ENCODE measurements at places on chromosomes 12 and 14.

- DNase-seq: no peak
Observed at GRCh38 chr12:124664395-124665111, 97.1 kb upstream of the NCOR2 start.

DNA sequence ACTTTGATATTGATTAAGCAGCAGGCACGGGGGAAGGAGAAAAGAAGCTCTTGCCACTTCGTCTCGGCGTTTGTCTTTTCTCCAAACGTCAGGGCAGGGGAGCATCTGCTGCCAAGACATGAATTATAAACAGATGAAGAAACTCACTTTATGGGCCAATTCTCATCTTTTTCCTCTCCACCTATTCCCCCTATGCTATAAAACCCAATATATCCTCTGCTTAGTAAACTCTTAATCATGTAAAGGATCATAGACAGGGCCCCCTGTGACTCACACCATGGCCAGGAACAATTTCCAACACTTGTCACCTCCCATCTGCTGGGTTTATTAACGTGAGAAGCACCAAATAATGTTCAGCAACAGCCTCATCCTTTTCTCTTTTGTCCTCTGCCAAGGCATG is 1092.1 kb upstream of the TMEM132C start:
- DNase-seq: no peak

DNA sequence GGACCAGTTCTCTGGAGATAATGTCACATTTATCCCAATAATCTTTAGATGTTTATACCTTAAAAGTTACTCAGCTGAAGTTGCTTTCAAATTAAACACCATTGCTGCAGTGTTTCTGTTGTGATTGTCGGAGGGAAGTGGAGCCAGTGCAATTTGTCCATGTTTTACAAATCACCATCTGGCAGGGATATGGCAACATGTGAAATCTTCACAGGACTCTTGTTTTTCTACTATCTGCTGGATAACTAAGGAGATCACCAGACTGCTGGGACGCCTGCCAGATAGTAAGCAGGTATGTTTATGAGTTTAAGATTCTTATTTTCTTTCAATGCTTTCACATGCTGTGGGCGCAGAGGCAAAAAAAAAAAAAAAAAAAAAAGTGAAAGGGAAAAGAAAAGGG is 100.3 kb upstream of the SOX5 start:
- DNase-seq: no peak

GRCh38 chr14:80959496-80959895 is 4.1 kb downstream of the TSHR start:
- DNase-seq: peak; percentile 25

GRCh38 chr14:87989956-87990299 is 3.1 kb downstream of the GALC start:
- no peak for DNase-seq

- DNase-seq: no peak
Observed at GRCh38 chr14:90049390-90049789, 12.4 kb upstream of the KCNK13 start.

Data from activated T-helper 1 cell treated with anti-CD3 and anti-CD28 coated beads, Interleukin-2, amount 50 U/mL, for 16 hours (primary cell).